Fibroblast of villous mesenchyme (primary cell): ENCODE measurements at places on chromosomes 5 and 9. TPM values are rescaled to one million over a fixed set of nuclear protein-coding genes. Genes with fewer than 3 reads are reported as not detected.

ZNF484 gene
- total RNA-seq, result 12.6 and 15.1 TPM in 2 replicates

LCNL1 gene
- 3.2 and 3.5 TPM in 2 replicates for total RNA-seq

SSBP2 gene
- 15.5 and 18.7 TPM in 2 replicates for total RNA-seq

SLC36A2 gene
- total RNA-seq, result not detected in 2 replicates

NUP214 gene
- total RNA-seq, result 16.4 and 17.1 TPM in 2 replicates

SPINK13 gene
- not detected in 2 replicates for total RNA-seq

IFNA1 gene
- not detected in 2 replicates for total RNA-seq

MEGF10 gene
- 0.97 and 1.3 TPM in 2 replicates for total RNA-seq

DNLZ gene
- 8.2 and 17.4 TPM in 2 replicates for total RNA-seq

GAPT gene
- total RNA-seq, result not detected in 2 replicates

SPINK14 gene
- not detected in 2 replicates for total RNA-seq

SECISBP2 gene
- total RNA-seq, result 23.3 and 27.4 TPM in 2 replicates

SCGB3A1 gene
- not detected in 2 replicates for total RNA-seq

ANKRD34B gene
- total RNA-seq, result not detected in 2 replicates

DAB2IP gene
- 36.4 and 47.9 TPM in 2 replicates for total RNA-seq

COL23A1 gene
- total RNA-seq, result not detected in 2 replicates

BNC2 gene
- total RNA-seq, result 33.7 and 41.6 TPM in 2 replicates

ENTREP1 gene
- total RNA-seq, result under 0.01 TPM in 1 of 2 replicates, not detected in the other

SWI5 gene
- 26.7 and 31.1 TPM in 2 replicates for total RNA-seq

ORM2 gene
- not detected in 2 replicates for total RNA-seq

PRPF4 gene
- total RNA-seq, result 21.3 and 36.3 TPM in 2 replicates

ABCA1 gene
- 88.3 and 132 TPM in 2 replicates for total RNA-seq

GAPVD1 gene
- 72.8 and 88.9 TPM in 2 replicates for total RNA-seq

BASP1 gene
- total RNA-seq, result 126 and 127 TPM in 2 replicates

SLC27A6 gene
- total RNA-seq, result under 0.01 and 0.32 TPM in 2 replicates

ERAP2 gene
- 15.8 and 64.8 TPM in 2 replicates for total RNA-seq
